ENCODE measurements at places on chromosomes 1 and 21.

DNA sequence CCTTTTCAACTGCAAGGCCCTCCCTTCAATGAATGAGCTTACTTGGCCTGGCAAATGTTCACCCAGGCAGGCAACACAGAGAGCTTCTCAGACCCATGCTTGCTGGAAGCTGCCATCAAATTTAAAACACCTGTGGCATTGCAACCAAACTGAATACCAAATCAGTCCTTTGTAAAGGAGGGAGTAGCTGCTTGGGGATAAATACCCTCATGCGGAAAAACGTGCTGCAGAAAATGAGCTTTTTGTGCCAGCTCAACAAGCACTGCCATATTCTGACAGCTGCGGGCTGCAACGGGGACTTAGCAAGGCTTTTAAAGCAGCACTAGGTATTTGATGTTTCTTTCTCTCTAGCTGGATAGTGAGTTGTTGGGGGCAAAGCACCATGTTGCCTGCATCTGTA, 119.7 kb downstream of the PLPPR4 start:
- H3K27ac ChIP-seq: no peak overlapping the region
- no peak overlapping the region for H3K4me3 ChIP-seq
- H3K27me3 ChIP-seq: no peaks in the 10 kb centered on the region
- DNase-seq: no peak
- H3K4me1 ChIP-seq: no peaks in the 10 kb centered on the region

- DNase-seq: no peak
- H3K27me3 ChIP-seq: no peaks in the 10 kb centered on the region
- peaks cover 3% of the 10 kb centered on the region for H3K4me1 ChIP-seq
- H3K27ac ChIP-seq: peak overlapping the region; percentile 14
These were observed 53.7 kb upstream of the ZNF326 start for GRCh38 chr1:89941110-89941766.

DNA sequence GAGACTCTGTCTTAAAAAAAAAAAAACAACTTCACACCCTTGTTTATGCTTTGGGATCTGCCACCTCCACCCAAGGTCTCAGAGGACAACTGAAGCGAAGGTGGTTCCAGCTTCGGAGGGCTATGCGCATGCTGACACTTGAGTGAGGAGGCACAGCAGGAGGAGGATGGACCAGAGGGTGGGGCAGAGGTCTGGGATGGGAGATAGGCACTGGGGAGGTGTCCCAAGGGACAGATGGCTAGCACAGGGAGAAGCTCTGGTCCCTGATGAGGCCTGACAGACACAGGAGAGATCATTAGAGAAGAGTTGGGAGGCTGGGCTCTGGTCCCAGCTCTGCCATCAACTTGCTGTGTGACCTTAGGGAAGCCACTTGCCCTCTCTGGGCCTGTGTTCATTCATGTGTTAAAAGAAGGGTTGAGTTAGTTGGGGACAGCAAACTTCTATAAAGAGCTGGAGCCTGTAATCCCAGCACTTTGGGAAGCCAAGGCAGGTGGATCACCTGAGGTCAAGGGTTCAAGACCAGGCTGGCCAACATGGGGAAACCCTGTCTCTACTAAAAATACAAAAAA, 16.8 kb downstream of the E2F2 start:
- peaks cover 67% of the 10 kb centered on the region for H3K36me3 ChIP-seq
- DNase-seq: no peak
- no peak overlapping the region for H3K27ac ChIP-seq
- peaks cover 3% of the 10 kb centered on the region for H3K4me1 ChIP-seq

DNA sequence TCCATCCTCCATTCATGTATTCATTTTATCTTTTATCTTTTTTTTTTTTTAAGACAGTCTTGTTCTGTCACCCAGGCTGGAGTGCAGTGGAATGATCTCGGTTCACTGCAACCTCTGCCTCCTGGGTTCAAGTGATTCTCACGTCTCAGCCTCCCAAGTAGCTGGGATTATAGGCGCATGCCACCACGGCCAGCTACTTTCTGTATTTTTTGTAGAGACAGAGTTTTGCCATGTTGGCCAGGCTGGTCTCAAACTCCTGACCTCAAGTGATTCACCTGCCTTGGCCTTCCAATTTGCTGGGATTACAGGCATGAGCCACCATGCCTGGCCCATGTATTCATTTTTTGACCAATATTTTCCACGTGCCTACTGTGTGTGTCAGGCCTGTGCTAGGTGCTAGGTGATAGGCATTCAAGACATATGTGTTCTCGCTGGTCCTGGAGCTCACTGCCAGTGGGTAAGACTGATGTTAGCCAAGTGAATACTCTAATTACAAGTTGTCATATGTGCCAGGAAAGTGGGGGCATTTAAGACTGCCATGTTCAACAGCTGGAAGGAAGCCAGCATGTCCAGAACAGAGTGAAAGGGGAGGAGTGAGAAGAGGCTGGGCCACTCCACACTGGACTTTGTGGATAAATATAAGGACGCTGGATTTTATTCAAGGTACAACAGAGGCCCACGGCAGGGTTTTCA, 5.3 kb upstream of the CELSR2 start:
- H3K36me3 ChIP-seq: peaks cover 7% of the 10 kb centered on the region
- H3K4me1 ChIP-seq: peaks cover 6% of the 10 kb centered on the region
- no peak for DNase-seq
- H3K27ac ChIP-seq: no peak overlapping the region
- peaks cover 26% of the 10 kb centered on the region for H3K27me3 ChIP-seq
- H3K4me3 ChIP-seq: no peak overlapping the region

Data from activated CD4-positive, alpha-beta T cell treated with anti-CD3 and anti-CD28 coated beads, Interleukin-2, amount 10 ng/mL, durations not matched to agents 24 days and 14 days (primary cell).